CD4-positive, alpha-beta T cell treated with Interleukin-4 for 1 hour (primary cell): ENCODE measurements at places on chromosomes 5 and 9.

GRCh38 chr5:141017943-141018342 is 33.2 kb upstream of the PCDHB1 start:
- DNase-seq: no peak

- DNase-seq: no peak
Measured at GRCh38 chr9:113957821-113958341, 81.8 kb downstream of the ZNF618 start.

DNA sequence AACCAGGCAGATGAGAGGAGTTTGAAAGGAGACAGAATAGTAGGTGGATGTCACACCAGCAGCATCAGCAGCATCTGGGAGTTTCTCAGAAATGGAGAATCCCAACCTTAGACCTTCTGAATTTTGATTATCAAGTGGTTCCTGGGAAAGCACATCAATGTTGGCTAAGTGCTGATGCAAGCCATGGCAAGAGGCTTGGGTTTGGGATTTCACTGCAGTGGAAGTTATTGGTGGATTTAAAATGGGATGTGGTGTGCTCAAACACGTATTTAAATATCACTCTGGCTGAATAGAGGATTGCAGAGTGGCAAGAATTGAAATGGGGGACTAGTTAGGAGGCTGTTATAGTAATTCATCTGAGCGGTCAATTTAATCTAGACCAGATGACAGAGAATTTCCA is 387.8 kb upstream of the WWC1 start:
- DNase-seq: no peak

- no peak for DNase-seq
Measured at GRCh38 chr9:16750553-16750952, 119.9 kb downstream of the BNC2 start.

DNA sequence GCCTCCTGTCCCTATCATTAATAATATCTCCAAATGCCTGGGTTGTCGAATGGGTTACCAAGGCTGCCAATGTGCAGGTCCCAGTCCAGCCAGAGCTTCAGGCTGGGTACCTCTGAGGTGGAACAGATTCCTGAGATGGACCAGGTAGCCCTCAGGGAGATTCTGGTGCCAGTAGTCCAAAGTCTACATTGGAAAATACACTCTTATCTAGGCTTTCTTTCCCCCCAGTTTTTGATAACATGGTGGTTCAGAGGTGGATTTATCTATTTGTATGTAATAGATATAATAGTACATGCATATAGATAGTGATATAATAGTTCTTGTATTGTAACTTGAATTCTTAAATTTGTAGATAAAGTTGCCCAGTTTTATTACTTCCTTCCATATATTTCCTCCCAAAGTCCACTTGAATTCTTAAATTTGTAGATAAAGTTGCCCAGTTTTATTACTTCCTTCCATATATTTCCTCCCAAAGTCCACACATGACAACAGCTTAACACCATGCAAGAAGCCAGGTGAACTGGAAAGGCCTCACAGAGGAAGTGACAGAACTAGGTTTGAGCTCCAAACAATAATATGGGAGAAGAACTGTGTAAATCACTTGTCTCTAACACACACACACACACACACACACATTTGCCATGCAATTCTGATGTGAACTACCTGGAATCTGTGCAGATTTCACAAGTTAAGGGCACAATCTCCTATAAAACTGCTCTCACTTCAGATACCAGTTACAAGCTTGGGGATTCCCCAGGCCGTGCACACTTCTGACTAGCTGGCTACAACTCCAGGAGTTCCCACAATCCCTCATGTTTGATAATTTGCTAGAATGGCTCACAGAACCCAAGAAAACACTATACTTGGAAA is 30.7 kb upstream of the ERAP1 start:
- no peak for DNase-seq
